ENCODE measurements at places on chromosomes 5 and 9.

- DNase-seq: no peak
These were observed 9.4 kb upstream of the TNFAIP8 start for GRCh38 chr5:119346394-119346793.

- no peak for DNase-seq
These were observed 50.2 kb downstream of the MED10 start for GRCh38 chr5:6328173-6328572.

DNA sequence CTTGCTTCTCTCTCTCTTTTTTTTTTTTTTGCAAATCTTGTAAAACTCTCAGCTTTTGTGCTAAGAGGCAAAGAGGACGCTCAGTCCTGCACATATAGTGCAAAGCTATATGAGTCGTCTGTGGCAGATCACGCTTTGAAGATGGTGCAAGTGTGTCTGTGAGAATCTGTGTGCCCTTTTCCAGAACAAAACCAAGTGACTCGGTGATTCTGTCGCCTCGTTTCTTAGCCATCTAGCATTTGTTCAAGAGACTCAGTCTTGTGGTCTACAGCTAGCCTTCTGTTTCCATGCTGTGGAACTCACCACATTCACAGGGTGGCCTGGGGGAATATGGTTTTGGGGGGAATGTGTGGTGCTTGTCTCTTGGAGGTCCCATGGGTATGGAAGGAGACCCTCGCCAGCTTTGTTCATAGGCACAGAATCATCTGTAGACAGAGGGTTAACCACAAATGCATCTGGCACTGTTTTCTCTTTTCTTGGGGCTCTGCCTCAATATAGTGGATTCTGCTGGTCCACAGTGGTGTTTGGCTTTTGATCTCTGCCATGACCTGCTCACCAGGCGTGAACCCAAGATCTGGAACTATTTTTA is 82.1 kb downstream of the C9orf152 start:
- no peak for DNase-seq

GRCh38 chr9:4594994-4595393 is 67.1 kb upstream of the PLPP6 start:
- no peak for DNase-seq

- DNase-seq: no peak
These were observed 147.1 kb downstream of the ZNF608 start for GRCh38 chr5:124599028-124599973.

- DNase-seq: no peak
These were observed 636.5 kb downstream of the IRX1 start for GRCh38 chr5:4232084-4232483.

DNA sequence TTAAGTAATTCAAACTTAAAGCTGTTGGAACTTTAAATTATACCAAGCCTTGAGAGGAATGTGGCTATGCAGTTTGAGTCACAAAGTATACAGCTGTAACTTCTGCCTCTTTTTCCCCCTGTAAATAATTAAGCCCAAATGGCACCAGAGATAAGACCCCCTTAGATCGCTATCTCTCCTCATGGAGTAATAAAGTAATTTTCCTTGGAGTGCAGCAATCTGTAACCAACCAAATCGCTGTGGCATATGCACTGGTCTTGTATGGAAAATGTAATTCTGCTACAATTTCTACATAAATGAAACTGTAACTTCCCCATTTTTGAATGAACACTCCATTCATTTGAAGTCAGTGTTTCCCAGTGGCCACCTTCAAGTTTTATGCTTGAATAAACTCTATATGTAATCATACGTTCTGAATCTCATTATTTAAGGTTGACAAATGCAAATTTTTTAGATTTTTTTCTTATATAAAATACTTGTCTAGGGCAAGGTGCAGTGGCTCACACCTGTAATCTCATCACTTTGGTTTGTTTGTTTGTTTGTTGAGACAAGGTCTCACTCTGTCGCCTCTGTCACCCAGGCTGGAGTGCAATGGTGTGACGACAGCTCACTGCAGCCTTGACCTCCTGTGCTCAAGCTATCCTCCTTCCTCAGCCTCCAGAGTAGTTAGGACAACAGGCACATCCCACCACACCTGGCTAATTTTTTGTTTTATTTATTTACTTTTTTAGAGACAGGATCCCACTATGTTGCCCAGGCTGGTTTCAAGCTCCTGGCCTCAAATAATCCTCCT is 12.3 kb downstream of the SUSD1 start:
- DNase-seq: no peak

GRCh38 chr5:107542428-107542827 is 128.3 kb downstream of the EFNA5 start:
- peak; percentile 91 for DNase-seq

All from adrenal gland (tissue), 19 donors.